ENCODE measurements at places on chromosomes 4 and X. TPM values are rescaled to one million over a fixed set of nuclear protein-coding genes. Genes with fewer than 3 reads are reported as not detected.

MAGEC2 gene
- total RNA-seq: not detected

RNF128 gene
- total RNA-seq: not detected

MED12 gene
- 64.7 TPM for total RNA-seq

FGFRL1 gene
- 19.1 TPM for total RNA-seq

HSPA4L gene
- 0.06 TPM for total RNA-seq

AREG gene
- total RNA-seq: not detected

PPEF2 gene
- 0.17 TPM for total RNA-seq

CFAP99 gene
- not detected for total RNA-seq

PQBP1 gene
- total RNA-seq: 61.0 TPM

NSG1 gene
- 39.7 TPM for total RNA-seq

ERAS gene
- total RNA-seq: not detected

AFP gene
- total RNA-seq: not detected

MAOA gene
- 0.14 TPM for total RNA-seq

CYP4V2 gene
- total RNA-seq: 18.3 TPM

C4orf36 gene
- total RNA-seq: not detected

CYBB gene
- total RNA-seq: 4.3 TPM

ZNF141 gene
- total RNA-seq: 42.1 TPM

All from activated naive CD8-positive, alpha-beta T cell treated with anti-CD3 and anti-CD28 coated beads, Interleukin-2, amount 10 ng/mL, durations not matched to agents 7 days and 5 days (primary cell).